ENCODE measurements at places on chromosomes 16 and 17. TPM values are rescaled to one million over a fixed set of nuclear protein-coding genes. Genes with fewer than 3 reads are reported as not detected.

DNA sequence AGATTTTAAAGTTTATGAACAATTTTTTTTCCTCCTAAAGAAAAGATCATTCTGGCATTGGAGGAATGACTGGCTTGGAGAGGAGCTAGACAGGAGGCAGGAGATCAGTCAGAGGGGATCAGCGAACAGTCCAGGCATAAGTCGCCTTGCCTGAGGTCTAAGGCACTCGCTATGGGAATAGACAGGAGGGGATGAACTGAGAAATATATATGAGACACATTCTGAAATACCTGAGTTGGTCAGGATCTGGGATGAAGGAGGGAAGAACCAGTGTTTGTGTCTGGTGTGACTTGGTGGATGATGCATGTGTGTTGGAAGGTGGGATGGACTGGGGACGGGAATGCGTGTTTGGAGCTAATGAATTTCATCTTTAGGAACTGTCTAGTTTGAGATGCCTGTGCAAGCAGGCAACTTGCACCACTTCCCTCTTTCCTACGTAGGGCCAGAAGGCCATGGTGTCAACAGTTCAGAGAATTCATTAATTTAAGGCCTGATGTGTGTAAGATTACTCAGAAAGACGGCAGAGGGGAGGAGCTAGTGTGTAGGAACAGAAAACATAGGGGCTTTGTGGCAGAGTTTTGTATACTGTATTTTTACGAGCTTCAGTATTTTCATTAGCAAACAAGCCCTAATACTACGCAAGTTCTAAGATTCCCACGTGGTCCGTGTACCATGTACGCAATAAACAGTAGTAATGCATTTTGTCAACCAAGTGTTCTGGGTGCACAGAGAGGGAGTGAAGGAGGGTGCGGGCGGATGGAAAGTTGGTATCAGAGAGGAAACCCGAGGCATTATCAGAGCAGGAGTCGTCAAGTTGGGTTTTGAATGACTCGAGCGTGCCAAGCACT, 825 bp downstream of the HEATR6 start:
- peaks cover 34% of the 10 kb centered on the region for H3K36me3 ChIP-seq
- H3K4me1 ChIP-seq, result peaks cover 25% of the 10 kb centered on the region
- no peaks in the 10 kb centered on the region for H3K27me3 ChIP-seq
- DNase-seq, result no peak
- H3K4me3 ChIP-seq, result peak overlapping the region; percentile 78

DNA sequence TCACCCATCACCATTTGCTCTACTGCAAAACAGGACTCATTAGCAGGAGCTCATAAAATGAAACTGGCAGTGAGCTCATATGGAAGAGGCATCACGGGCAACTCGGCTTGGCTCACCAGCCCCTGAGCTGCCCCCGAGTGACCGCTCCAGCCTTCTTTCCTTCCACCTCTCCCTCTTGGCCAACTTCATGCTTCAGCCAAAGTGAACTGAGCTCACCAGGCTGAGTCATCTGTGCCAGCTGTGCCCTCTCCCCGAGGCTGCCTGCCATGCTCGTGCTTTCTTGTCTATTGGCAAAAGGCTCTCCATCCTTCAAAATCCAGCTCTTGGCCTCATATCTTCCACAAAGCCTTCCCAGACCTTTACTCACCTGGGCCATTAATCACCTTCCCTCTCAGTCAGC, 391.4 kb downstream of the WWOX start:
- H3K4me3 ChIP-seq, result no peak overlapping the region
- no peaks in the 10 kb centered on the region for H3K4me1 ChIP-seq
- H3K27me3 ChIP-seq, result no peaks in the 10 kb centered on the region

DNA sequence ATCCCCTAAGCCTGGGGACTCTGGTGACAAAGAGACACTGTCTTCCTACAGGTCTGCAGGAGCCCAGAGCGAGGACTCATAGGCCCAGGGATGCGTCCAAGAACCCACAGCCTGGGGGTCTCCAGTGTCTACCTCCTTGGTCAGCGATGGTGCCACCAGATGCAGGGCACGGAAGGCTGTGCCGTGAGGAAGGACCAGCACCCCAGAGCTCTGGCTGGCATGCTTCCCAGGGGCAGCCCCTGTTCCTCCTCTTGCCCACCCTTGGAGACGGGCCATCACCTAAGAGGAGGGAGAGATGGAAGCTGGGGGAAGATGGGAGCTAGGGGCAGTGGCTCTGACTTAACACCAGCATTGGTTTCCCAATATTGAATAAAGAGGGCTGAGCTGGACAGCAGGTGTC, 125.2 kb downstream of the SDK2 start:
- no peaks in the 10 kb centered on the region for H3K36me3 ChIP-seq
- no peak for DNase-seq
- no peaks in the 10 kb centered on the region for H3K4me1 ChIP-seq
- no peak overlapping the region for H3K4me3 ChIP-seq
- no peaks in the 10 kb centered on the region for H3K27me3 ChIP-seq

GRCh38 chr16:80993834-80994233, 12.9 kb downstream of the CMC2 start:
- peak; percentile 26 for DNase-seq
- no peak overlapping the region for H3K4me3 ChIP-seq
- H3K36me3 ChIP-seq, result no peaks in the 10 kb centered on the region
- H3K27ac ChIP-seq, result no peak overlapping the region
- no peaks in the 10 kb centered on the region for H3K27me3 ChIP-seq

- no peaks in the 10 kb centered on the region for H3K36me3 ChIP-seq
- H3K4me3 ChIP-seq, result no peak overlapping the region
These were observed 290 bp upstream of the KRTAP4-1 start for GRCh38 chr17:41185001-41185400.

DNA sequence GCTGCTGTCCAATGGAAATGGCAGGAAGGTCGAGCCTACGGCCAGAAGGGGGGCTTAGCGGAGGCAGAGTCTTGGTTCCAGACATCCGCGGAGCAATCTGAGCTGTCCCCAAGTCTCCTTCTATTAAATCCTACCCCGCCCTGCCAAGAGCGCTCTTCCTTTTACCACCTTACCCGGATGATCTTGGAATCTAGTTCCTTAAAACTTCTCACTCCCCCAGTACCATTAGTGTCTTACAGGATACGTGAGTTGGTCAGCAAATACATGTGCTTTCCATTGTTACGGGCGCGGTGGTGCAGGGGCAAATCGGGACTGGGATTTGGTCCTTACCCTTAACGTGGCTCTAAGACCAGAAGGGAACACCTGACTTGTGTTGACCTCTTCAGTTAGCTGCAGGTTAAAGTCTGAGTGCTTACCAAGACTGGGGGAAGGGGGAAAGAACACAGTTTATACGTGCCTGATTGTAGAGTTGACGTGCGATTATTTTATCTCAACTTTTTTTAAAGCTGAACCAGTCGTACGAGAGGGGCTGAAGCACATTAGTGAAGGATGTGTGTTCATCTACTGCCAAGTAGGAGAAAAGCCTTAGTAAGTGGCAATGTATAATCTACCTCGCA, 495 bp downstream of the TXNDC17 start:
- peak overlapping the region; percentile 95 for H3K27ac ChIP-seq
- H3K4me3 ChIP-seq, result peak overlapping the region; percentile 78

- H3K27me3 ChIP-seq, result no peaks in the 10 kb centered on the region
- H3K4me1 ChIP-seq, result peaks cover 4% of the 10 kb centered on the region
- H3K36me3 ChIP-seq, result no peaks in the 10 kb centered on the region
- H3K27ac ChIP-seq, result no peak overlapping the region
These were observed 3.2 kb upstream of the SNN start for GRCh38 chr16:11665071-11665491.

GRCh38 chr16:22322021-22322471, 24.8 kb downstream of the POLR3E start:
- no peak for DNase-seq
- H3K36me3 ChIP-seq, result peaks cover 41% of the 10 kb centered on the region
- H3K4me3 ChIP-seq, result no peak overlapping the region
- H3K27me3 ChIP-seq, result no peaks in the 10 kb centered on the region
- H3K27ac ChIP-seq, result no peak overlapping the region

DNA sequence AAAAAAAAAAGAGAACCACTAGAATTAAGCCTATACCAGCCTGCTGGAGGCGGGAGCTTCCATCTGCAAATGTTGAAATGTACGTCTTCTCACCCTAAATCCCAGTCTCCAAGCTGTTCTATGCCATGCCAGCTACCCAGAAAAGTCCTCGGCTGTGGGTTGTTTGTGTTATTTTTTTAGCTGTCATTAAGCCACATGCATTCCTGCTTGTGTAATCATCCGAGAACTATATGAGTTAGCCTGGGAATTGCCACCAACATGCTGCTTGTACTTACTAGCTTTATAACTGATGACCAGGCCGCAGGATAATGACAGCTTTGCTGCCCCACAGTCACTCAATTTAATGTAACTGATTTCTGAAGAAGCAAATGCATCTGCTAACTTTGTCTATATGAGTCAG, 313.9 kb upstream of the SALL1 start:
- DNase-seq, result no peak
- H3K27me3 ChIP-seq, result no peaks in the 10 kb centered on the region
- no peaks in the 10 kb centered on the region for H3K4me1 ChIP-seq
- no peaks in the 10 kb centered on the region for H3K36me3 ChIP-seq
- H3K27ac ChIP-seq, result no peak overlapping the region
- H3K4me3 ChIP-seq, result no peak overlapping the region

DNA sequence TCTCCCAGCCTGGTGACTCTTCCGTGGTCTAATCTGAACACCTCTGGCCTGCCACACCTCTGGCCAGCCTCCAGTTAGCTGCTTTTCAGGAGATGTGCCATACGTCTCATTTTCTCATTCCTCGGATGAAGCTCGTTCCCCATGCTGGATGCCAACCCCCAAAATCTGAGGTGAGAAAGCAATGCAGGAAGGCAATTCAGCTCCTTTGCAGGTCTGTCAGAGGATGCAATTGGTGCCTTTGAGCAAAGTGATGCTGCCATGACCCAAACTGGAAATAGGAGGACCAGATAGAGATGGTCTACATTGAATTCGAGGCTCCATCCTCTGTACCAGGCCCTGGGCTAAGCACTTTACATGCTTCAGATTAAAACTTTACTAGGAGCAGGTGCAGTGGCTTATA, 11.0 kb upstream of the CUEDC1 start:
- H3K27ac ChIP-seq, result no peak overlapping the region
- no peak overlapping the region for H3K4me3 ChIP-seq
- no peaks in the 10 kb centered on the region for H3K27me3 ChIP-seq
- H3K36me3 ChIP-seq, result no peaks in the 10 kb centered on the region

GRCh38 chr17:37170881-37171425, 204.8 kb upstream of the C17orf78 start:
- H3K27ac ChIP-seq, result no peak overlapping the region
- H3K4me3 ChIP-seq, result no peak overlapping the region
- no peaks in the 10 kb centered on the region for H3K36me3 ChIP-seq
- no peaks in the 10 kb centered on the region for H3K27me3 ChIP-seq
- DNase-seq, result no peak

GRCh38 chr16:86042996-86043725, 144.2 kb downstream of the IRF8 start:
- no peaks in the 10 kb centered on the region for H3K4me1 ChIP-seq
- peaks cover 47% of the 10 kb centered on the region for H3K27me3 ChIP-seq
- no peaks in the 10 kb centered on the region for H3K36me3 ChIP-seq
- DNase-seq, result no peak

DNA sequence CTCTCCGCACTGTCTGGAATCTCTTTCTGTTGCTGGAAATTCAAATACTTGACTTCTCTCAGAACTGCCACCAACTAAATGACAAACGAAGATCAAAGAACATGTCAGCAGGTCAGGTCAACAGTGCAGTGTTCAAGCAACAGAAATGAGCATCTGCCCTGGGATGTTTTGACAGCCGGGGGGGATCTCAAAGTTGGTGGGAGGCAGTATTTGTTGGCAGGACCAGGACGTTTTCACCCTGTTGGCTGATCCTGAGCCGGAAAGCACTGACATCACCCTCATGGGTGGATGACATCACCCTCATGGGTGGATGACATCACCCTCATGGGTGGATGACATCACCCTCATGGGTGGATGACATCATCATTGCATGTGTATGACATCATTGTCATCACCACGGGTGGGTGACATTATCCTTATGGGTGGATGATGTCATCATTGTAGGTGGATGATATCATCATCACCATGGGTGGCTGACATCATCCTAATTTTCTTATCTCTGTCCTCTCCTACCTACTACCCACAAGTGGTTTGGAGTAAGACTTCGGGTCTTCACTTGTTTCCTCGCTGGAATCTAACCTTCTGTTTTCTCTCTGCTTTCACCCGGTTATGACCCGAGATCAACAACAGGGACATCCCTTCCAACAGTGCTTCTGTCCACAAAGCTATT, 18.9 kb downstream of the DNAH17 start:
- no peak overlapping the region for H3K4me3 ChIP-seq
- peak; percentile 17 for DNase-seq
- H3K36me3 ChIP-seq, result no peaks in the 10 kb centered on the region
- H3K4me1 ChIP-seq, result peaks cover 9% of the 10 kb centered on the region

NOTUM gene
- not detected for total RNA-seq

TMEM114 gene
- total RNA-seq, result 1.8 TPM

ZP2 gene
- total RNA-seq, result not detected

CCL16 gene
- not detected for total RNA-seq

FN3K gene
- 8.0 TPM for total RNA-seq

All from A673 (cell line).